BE2C (cell line): ENCODE measurements at places on chromosomes 3 and 15.

DNA sequence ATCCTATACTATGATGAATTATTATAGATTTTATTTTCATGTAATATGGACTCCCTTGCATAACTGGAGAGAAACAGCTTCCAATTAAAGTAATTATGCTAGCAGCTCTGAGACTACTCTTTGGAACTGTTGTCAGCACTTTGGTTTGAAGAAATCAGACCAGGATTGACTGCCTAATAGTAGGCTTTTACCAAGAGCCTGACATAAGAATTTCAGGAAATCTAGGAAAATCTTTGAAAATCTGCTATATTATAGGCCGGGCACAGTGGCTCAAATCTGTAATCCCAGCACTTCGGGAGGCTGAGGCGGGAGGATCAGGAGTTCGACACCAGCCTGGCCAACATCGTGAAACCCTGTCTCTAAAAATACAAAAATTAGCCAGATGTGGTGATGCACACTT, 62.9 kb downstream of the ZNF609 start:
- DNase-seq, result no peak

- no peak for DNase-seq
Observed at GRCh38 chr3:6132684-6133432, 728.1 kb upstream of the GRM7 start.

DNA sequence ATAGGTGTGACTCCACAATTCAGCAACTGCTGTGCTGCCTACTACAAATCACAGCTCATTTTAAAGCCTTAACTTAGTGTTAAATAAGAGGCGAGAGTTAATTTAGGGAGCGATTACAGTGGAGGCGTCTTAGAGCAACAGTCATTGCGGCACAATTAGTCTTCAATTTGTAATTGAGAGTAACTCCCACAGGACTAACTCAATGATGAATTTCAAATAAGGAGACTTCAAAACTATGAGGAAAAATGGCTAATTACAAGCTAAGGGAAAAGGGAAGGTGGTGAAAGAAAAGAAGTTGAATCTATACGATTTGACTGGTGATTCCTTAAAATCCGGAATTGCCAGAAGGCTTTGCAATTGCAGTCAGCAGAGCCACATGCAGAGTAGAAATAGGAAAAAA, 63.7 kb upstream of the FOXB1 start:
- DNase-seq, result no peak

GRCh38 chr15:78054966-78055365, 22.5 kb downstream of the TBC1D2B start:
- DNase-seq, result no peak

- DNase-seq, result no peak
Observed at GRCh38 chr3:59775106-59775505, 725.3 kb upstream of the CFAP20DC start.

DNA sequence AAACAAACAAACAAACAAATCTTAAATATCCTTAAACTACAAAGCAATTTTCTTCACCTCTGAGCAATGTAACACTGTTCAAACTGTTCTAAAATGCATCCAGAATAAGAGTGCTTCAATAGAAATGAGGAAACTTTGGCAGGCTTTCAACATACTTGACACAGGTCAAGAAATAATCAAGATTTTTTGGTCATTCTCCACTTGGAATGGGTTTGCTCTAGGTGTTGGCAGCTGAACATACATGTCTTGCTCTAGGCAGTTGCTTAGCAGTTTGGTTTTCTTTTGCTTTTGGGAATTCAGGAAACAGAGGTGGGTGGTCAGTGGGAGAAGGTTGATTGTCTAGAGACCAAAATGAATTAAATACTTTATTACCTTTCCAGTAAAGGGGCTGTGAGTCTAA, 1.4 kb upstream of the LRRC3B start:
- DNase-seq, result no peak

DNA sequence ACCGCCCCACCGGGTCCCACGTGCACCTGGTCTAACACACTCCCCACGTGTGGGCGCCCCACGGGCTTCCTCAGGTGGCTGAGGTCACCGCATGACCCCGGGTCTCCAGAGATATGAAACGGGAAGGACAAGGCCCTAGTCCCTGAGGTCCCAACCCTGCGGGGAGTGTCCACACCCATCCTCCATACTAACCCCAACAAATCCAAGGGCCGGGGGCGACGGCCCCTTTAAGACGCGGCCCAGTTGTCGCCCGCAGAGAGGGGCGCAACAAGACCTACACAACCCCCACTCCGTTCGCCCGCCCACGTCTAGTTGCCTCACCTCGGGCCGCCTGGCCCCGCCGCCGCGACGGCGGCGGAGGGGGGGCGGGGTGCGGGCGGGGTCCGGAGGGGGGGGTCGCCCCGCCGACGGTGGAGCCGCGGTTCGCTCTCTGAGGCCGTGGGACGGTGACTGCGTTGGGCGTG, 396 bp downstream of the INO80 start:
- no peak for DNase-seq

- no peak for DNase-seq
Observed at GRCh38 chr3:38567498-38567897, 71.4 kb downstream of the EXOG start.

DNA sequence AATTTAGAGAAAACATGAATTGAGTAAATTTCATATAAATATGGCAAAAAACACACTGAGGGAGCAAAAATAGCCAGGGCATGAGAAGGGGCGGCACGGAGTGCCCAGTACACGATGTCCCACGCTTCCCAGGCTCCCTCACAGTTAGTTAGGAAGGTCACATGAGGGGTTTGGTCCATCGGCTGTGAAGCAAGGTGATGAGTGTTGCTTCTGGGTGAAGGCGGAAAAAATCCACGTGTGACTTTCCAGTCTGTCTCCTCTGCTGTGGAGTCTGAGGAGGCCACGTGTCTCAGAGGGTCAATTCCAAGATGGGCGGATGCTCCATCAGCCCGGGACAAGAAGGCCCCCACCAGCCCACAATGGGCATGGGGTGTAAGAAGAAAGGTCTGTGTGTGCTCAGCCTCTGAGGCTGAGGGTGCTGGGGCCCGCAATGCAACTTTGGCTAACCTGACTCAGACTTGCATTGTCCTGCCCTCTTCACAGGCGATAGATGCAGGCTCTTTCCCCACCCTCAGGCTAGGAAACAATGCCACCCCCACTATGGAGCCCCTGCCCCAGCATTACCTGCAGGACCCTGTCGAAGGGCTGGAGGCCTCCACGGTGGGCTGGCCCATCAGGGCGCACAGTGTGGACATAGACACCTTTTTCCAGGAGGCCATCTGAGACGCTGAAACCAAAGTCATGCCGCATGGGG, 45.7 kb downstream of the GRIP2 start:
- DNase-seq, result no peak

DNA sequence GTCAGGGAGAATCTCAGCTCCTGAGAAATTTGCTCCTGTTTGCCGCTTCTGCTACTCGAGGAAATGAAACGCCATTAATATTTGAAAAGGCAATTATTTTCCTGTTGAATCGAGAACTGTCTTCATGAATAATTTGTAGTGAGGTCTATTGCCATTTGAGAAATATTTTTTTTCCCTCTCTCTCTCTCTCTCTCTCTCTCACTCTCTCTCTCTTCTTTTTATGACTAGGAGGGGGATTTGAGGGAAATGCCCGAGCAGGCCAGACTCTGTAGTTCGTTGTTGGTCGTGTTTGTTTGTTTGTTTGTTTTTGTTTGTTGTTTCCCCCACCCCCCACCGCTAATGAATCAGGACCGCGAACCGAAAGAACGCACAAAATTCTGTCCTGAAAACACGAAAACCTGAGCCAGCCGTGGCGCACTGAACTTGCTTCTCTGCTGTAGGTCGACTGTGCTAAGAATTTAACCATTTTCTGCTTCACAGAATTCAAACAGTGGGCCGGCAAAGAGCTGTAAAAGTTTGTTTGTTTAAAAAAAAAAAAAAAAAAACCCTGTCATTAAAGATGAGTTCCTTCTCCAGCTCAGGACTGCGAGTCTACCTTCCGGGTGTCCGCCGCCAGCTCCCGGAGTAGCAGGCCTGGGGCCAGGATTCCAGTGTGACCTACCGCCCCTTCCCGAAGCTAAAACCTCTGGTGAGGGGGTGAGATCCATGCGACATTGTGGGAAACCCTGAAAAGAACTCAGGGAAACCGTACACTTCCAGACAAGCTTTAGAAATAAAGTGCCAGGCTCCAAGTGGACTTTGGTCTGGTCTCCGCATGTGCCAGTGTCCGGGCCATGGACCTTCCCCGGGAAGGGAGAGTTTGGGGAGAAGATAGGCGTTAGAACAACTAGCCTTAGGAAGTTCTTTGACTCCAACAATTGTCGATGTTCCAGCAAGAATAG, 12.1 kb downstream of the ZIC4 start:
- DNase-seq, result no peak

DNA sequence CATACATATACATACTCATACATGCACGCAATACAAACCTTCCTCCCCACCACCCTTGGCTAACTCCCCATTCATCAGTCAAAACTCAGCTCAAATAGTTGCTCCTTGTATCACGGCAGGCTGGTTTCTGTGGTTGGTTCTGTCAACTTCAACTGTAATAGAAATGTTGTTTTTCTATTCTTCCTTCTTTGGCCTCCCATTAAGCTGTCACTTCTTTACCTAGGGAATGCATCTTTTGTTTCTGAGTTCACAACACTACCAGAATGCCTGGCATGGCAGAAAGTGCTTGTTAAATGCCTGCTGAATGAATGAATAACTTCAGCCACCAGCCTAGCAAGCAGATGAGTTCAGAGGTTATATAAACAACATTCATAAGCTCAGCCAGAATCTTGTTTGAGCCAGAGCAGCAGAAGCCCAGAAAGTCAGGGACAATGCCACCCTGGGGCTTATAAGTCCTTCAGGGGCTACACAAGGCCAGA, 63.1 kb downstream of the B3GALNT1 start:
- DNase-seq, result no peak

GRCh38 chr3:52077925-52078324, 21.6 kb upstream of the DUSP7 start:
- DNase-seq, result no peak

- DNase-seq, result no peak
Observed at GRCh38 chr3:59085976-59086375, 36.2 kb upstream of the CFAP20DC start.

- peak; percentile 71 for DNase-seq
Observed at GRCh38 chr3:58824285-58824684, 157.7 kb upstream of the FAM3D start.

DNA sequence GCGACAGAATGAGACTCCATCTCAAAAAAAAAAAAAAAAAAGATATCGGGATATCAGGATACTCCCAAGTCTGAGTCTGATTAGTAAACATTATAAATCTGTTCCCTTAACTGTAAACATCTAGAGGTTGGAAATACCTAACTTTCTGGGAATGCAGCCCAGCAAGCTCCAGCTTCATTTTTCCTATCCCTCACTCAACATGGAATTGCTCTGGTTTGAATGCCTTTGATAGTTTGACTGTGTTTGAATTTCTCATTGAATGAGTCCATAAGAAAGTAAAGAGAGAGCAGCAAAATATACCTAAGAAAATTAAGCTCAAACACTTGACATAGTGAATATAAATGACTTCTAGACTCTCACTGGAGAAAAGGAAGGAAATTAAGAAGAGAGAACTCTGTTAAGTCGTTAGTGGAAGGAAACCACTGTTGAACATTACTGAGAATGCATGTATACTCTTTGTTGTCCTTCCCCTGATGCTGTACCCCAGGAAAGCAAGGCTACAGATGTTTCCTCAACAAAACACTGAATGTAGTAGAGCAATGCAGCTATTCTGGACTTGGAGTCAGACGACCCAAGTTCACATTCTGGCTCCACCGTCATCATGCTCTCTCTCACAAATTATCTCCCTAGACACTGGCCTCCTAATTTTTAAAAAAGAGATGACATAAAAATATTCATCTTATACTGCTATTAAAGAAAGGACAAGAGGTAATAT, 62.4 kb downstream of the CD200 start:
- DNase-seq, result no peak

GRCh38 chr15:94041746-94042145, 189.6 kb upstream of the MCTP2 start:
- no peak for DNase-seq

DNA sequence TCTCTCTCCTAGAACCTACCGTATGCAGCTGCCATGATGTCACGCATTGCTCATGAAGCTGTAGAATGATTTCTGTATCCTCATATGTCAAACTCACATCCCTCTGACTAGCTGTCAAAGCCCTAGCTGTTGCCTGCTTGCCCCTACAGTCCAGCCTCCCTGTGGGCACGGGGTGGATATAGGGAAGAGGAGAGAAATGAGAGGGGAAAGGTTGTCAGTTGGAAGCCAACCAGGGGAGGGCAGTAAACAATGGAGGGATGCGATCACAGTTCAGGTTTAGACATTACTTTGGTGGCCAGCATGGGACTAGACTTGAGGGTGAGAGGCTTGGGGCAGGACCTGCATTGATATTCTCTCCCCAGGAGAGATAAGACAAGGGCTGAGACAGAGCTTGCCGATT, 1.7 kb upstream of the HDGFL3 start:
- DNase-seq, result peak; percentile 15

- DNase-seq, result no peak
Observed at GRCh38 chr3:5791558-5791957, 604.1 kb downstream of the EDEM1 start.

DNA sequence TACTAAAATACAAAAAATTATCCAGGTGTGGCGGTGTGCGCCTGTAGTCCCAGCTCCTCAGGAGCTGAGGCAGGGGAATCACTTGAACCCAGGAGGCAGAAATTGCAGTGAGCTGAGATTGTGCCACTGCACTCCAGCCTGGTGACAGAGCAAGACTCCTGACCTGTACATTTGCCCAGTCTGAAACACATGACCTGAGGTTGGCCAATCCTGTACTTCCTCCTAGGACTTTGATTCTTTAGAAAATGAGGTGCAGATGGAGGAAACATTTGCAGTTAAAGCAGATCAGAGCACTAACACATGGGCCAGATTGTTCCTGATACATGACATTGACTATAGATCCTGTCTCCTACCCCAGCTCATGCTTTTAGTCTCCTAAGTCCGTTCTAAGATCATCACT, 28.9 kb upstream of the LPP start:
- no peak for DNase-seq

DNA sequence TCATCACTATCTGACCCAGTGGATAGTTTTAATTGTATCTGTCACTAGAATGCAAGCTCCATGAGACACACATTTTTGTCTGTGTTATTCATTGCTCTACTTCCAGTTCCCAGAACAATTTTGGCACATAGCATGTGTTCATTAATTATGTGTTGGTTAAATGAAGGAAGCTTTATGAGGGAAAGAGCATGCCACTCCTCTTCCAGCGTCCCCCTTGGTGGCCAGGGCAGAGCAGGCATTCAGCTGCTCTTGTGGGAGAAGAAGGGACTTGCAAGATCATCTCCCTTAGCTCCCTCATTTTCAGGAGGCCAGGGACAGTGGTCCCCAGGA, 489 bp upstream of the GALNT15 start:
- no peak for DNase-seq

GRCh38 chr3:43062564-43063040, 43.3 kb downstream of the POMGNT2 start:
- DNase-seq, result no peak

DNA sequence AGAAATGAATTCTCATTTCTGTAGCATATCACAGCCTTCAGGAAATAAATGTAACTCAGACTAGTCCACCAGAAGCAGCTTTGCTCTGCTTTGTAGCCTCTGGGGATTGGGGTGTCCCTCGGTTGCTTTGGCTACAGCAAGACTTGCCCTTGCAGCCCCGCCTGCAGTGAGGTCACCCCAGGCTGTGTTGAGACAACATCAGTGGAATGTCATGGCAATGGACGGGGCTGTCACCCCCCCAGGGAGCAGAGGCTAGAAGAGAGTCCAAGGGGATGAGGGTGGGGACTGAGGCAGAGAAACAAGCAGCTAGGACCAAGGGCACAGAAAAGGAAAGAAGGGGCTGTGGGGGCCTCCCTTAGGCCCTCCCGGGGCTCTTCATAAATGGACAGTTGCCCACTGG, 854 bp downstream of the CLEC3B start:
- DNase-seq, result no peak

GRCh38 chr3:171901615-171902312, 58.6 kb downstream of the TMEM212 start:
- no peak for DNase-seq
